Activated naive CD8-positive, alpha-beta T cell treated with anti-CD3 and anti-CD28 coated beads for 36 hours (primary cell): ENCODE measurements at places on chromosomes 5 and 9. TPM values are rescaled to one million over a fixed set of nuclear protein-coding genes. Genes with fewer than 3 reads are reported as not detected.

DNA sequence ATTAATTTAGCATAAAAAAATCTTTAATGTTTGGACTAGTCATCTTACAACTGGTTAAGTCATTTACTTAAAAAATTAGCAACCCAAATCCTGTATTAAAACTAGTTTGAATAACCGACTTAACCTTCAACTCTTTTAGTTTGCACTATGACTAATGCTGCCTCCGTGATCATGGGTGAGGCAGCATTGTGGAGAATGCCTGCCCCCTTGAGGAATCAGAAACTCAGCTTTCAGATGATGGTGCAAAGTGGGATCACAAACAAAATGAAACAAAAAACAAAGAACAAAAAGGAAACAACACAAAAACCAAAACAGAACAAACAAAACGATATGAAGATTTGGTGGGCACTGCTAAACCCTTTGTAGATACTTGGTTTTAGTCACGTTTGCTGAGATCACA is 127.0 kb upstream of the PALM2AKAP2 start:
- H3K4me3 ChIP-seq: no peak overlapping the region
- peaks cover 4% of the 10 kb centered on the region for H3K27me3 ChIP-seq
- no peak overlapping the region for H3K27ac ChIP-seq

DNA sequence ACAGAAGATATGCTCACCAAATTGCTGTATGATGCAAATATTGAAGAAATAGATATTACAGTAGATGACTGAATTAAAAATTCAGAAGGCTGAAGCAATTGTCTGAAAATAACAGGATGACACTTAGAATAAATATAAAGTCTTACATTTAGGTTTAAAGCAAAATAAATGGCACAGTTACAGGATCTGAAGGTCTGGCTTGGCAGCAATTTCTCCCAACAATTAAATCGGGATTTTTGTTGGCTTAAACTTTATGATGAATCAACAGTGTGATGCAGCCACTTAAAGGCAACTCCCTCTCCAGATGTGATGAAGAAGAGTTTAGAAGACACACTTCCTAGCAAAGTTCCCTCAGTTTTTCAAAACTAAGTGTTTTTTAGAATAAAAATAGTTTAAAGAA is 80.5 kb downstream of the NREP start:
- no peaks in the 10 kb centered on the region for H3K4me1 ChIP-seq
- no peak overlapping the region for H3K4me3 ChIP-seq
- no peak overlapping the region for H3K27ac ChIP-seq

DNA sequence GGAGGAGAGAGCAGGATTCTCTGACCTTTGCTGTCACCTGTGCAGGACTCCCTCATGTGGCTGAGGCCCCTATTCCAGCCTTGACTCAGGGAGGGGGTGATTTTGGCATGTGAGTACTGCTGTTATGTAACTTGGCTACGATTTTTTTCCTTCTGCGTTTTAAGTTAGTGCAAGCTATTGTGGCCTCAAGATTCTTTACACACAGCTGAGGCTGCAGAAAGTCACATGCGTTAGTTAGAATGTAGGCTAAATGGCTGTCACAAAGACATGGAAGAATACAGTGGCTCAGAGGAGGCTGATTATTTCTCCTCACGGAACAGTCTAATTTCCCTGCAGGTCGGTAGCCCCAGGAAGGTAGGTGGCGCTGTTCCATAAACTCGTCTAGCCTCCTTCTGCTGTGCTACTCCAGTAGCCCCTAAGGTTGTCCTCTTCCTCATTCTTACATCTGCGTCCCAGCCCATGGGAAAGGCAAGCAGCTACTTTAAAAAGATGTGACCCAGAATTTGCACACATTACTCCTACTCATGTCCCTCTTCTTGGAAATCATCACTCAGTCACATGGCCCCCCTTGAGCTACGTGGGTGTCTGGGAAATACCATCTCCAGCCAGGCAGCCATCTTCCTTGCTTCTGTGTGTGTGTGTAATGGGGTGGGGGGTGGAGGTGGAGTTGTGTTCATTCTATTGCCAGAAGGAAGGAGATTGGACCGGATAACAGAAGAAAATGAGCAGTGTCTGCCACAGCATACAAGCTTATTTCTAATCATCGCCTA is 486.6 kb downstream of the CCDC171 start:
- no peak overlapping the region for H3K4me3 ChIP-seq
- peaks cover 11% of the 10 kb centered on the region for H3K4me1 ChIP-seq

The SERF1B gene
- 11.4 TPM for total RNA-seq

The GABRG2 gene
- total RNA-seq: not detected

DNA sequence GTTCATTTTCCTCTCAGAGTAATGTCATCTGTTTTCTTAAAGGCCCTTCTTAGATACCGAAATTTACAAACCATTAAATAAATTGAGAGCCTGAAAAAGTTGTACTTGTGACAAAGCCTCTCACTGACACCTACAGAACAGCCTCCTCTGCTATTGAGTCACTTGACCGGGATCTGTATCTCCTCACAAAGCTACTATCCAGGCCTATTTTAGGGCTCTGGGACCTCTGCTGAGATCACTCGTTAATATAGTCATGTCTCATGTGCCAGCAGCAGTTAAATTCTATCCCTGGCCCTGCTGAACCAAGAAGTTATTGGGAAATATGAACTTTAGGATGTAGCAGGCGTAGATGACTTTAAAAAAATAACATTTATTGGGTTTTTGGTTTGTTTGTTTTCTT is 31.1 kb downstream of the FBXO38 start:
- no peak overlapping the region for H3K4me3 ChIP-seq
- H3K4me1 ChIP-seq: peaks cover 2% of the 10 kb centered on the region
- no peak overlapping the region for H3K27ac ChIP-seq
- H3K27me3 ChIP-seq: no peaks in the 10 kb centered on the region
- H3K36me3 ChIP-seq: peaks cover 25% of the 10 kb centered on the region
- no peak for DNase-seq
